ENCODE measurements at places on chromosomes 4 and X.

- no peak for DNase-seq
Observed at GRCh38 chr4:6396696-6397236, 75.6 kb downstream of the PPP2R2C start.

DNA sequence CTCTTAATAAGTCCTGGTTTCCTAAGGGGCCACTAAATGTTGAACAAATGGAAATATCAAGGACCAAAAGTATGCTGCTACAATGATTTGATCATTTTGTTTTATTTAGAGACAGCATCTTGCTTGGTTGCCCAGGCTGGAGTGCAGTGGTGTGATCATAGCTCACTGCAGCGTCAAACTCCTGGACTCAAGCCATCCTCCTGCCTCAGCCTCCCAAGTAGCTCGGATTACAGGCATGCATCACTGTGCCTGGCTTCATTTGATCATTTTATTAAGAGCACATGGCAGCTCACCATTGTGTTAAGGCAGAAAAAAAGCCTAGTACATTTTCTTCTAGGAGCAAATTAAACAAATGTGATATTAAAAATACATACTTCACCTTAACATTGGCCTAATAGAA is 52.7 kb downstream of the DCLK2 start:
- DNase-seq, result no peak

DNA sequence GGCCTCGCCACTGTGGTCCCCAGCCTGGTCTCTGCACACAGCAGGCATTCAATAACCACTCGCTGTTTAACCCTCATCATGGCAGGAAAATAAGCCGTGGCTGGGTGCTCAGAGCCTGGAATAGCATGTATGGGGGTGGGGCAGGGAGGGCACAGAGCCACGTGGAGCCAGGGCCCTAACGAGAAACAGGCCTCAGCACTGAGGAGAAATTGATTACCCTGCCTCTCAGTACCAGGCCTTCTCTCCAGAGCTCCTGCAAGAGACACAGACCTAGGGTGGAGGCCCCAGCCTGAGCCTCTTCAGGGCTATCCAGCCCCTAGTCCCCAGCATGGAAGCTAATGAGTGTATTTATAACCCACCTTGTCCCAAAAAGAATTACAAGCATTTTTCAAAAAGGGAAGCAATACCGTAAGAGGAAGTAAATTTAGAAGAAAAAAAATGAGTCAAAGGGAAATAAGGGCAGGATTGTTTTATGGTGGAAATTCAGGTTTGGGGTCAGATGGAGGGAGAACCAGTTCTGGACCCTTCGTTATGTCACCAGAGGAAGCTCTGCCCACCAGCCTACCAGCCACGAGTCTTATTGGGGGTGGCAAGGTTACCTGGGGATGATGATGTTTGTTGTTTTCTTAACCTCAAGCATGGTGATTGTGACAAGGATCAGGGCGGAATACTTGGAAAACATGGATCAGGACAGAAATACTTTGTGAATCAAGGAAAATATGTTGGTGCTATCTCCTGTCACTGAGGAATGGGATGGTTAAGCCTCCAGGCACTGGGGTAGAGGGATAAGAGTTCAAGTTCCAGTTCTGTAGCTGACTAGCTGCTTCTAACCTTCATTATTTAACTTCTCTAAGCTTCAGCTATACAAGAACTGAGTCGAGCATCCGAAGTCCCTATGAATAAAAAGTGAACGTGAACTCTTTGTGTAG is 101.9 kb upstream of the RBPJ start:
- no peak for DNase-seq

GRCh38 chr4:161252520-161253141 is 911.2 kb downstream of the FSTL5 start:
- peak; percentile 3 for DNase-seq

- peak; percentile 62 for DNase-seq
Observed at GRCh38 chrX:136694431-136695087, 46.6 kb downstream of the CD40LG start.

GRCh38 chr4:109079731-109080130 is 222.7 kb downstream of the COL25A1 start:
- DNase-seq, result no peak
